ENCODE measurements at places on chromosomes 16 and 17.

DNA sequence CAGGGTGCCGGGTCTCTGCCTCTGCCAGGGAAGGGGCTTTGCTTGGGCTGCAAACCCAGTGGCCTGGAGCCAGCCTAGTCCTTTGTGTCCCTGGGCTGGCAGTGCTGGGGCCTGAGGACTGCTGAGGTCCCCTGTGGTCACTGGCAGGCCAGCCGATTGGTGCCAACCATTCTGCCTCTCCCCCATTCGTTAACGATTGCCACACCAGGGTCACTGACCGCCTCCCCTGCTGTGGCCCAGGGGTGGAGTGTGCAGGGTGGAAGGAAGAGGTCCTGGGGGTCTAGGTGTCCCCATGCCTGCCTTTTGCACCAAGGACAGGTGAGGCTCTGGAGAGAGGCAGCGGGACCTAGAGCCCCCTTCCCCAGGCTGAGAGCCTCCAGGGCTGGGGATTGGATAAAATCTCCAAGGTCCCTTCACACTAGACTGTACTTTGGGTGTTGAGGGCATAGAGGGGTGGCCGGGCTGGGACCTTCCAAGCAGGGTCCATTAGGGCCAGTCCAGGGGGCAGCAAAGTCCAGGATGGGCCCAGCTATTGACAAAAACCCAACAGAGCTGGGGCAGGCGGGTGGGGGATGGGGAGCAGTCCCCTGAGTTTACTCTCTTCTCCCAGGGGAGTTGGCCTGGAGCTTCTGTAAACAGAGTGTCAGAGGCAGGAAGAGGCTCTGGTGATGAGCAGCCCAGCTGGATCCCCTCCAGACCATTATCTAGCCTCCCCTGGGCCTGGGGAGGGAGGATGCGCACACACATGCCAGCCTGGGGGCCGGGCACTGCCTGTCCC lies 1.1 kb downstream of the VASN start:
- ATAC-seq = no peak

DNA sequence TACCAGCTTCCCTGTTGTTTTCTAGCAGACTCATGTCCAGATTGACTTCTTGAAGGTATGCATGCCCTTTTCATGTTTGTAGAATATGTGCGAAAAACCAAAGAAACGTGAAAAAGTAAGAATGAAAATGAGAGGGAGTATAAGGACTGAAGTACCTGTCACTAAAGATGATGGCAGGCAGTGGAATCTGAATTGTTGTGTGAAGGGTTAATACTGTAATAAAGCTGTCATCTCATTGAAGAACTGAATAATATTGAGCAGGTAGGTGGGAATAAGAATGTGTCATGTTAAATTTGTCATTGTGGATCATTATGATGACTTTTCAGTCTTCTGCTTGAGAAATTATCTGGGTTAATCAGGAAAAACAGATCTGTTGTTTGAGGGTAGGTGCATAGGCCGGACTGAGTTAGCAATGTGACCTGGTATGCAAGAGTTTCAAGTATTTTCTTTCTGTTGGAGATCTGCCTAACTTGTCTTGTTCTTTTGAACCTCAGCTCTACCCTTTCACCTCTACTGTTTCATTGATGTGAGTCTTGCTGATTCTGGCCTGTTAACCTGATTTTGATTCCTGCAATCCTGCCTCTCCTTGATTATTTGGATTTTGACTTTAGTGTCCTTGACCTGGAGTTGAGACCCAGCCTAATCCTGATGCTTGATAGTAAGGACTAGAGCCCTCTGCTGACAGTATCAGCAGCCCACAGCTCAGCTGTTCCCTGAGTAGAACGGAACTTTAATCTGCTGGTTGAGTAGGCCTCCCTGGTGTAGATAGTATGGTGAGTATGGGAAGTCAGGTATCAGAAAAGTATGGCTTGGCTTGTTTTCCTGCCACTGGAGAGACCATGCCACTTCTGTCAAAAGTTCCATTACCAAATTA lies 64.6 kb downstream of the MAP2K4 start:
- no peak for ATAC-seq

DNA sequence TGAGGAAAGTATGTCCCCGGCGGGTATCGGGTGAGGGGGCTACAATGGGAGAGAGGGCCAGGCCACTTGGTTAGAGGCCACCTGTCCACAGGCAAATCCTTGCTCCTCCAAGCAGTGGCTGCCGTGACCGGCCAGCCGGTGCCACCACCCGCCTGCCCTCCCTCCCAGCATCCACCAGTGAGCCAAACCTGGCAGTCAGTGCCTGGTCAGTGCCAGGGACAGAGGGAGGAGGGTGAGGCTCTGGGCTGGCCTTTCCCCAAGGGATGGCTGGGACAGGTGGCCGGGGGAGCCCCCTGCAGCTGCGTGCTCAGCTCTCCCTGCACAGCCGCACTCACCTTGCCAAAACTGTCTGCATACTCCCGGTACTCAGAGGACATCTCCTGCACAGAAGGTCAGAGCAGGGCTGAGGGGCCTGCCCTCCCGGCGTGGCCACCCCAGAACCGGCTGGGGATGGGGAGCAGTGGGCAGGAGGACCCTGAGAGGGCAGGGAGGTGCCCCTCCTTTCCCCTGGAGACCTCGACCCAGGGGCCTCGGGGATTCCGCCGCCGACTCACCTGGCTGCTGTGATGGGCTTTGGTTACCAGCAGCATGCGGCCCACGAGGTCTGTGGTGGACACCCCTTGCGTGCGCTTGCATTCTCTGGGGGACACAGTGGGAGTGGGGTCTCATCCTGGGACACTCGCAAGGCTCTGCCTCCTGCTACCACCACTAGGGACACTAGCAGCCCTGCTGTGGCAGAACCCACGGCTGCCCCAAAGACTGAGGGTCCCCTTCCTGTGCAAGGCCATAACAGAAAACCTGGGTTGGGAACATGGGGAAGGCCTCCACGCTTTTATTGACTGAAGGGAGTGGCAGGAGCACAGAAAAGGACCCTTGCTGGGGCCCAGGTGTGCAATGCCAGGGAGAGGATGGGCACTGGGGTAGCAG lies 3.7 kb downstream of the PCYT2 start:
- no peak for ATAC-seq

GRCh38 chr16:68093816-68094613 lies 8.8 kb downstream of the NFATC3 start:
- ATAC-seq = peak; percentile 77

GRCh38 chr17:1577583-1578013 lies 15.0 kb upstream of the PITPNA start:
- no peak for ATAC-seq

- no peak for ATAC-seq
Observed at GRCh38 chr16:678209-678857, 1.9 kb upstream of the STUB1 start.

- ATAC-seq = no peak
Observed at GRCh38 chr16:27285676-27286196, 17.2 kb upstream of the NSMCE1 start.

- no peak for ATAC-seq
Observed at GRCh38 chr17:50462446-50462845, 6.2 kb downstream of the CHAD start.

GRCh38 chr17:80445007-80445725 lies 30.2 kb downstream of the ENDOV start:
- no peak for ATAC-seq

GRCh38 chr16:26987597-26988010 lies 79.1 kb upstream of the C16orf82 start:
- no peak for ATAC-seq

GRCh38 chr16:35794896-35795295 lies 2335.5 kb downstream of the TP53TG3F start:
- no peak for ATAC-seq

DNA sequence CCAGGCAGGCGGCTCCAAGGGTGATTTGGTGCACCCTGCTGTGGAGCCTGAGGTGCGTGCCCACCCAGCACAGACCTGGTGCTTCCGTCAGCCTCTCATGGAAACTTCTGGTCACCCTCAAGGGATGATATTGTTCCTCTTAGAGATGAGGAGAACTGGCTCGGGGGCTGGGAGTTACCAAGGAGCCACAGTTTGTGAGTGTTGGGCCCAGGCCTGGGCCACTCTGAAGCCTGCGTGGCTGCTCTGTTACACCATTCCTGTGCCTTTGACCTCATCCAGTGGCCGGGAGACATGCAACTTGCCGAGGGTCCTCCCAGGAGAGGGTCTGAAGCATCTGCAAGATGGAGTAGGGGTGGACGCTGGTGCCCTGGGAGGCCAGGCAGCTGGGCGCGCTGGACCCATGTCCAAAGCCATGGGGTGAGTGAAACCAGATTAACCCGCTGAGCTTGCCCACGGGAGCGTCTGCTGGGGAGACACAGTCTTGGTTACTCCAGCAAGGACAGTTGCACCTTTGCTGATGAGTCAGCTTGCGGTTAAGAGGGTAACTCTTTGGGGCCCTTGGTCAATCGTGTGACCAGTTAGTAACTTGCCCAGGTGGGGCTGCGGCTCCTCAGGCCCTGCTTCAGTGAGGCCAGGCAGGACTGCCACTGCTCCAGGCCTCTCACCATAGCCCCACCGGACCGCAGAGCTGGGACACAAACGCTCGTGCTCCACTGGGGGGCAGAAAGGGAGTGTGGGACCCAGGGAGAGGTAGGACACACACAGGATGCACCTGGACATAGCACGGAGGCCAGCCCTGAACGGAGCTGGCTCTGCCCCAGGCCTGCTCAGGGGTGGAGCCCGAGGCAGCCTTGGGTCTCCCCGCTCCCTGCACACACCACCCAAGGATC lies 7.5 kb downstream of the C16orf90 start:
- ATAC-seq = no peak

DNA sequence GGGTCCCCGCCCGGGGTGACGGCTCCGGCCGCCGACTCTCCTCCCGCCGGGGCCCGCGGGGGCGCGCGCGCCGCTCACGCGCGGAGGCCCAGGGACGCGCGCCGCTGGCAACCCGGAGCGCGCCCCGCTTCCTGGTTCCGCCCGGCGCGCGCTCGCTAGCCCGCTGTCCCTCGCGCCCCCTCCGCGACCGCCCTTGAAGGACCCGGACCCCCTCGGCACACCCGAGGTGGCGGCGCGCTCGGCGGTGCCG lies at the start of gene STAT5B:
Gene STAT5B, minus strand, starts transcription at position 33 of the 250 bp plus-strand sequence. CDS start 44,264 bp downstream, outside the sequence.
- ATAC-seq = peak; percentile 62

DNA sequence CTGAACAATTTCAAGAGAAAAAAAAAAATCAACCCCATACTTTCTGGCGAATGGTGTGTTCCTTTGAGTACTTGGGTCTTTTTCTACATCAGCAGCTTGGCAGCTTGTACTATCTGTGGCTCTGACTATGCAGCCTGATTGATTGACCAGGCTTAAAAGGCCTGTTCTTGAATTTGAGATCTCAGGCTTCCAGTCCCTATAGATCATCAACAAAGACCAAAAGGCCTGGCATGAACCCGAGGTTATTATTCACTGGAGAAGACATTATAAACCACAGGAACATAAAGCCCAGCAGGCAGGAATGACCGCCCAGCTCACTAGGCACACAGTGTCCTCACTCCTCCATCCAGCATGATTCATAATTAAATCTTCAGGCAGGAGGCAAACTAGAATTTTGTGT lies 32.1 kb upstream of the CDH3 start:
- no peak for ATAC-seq

DNA sequence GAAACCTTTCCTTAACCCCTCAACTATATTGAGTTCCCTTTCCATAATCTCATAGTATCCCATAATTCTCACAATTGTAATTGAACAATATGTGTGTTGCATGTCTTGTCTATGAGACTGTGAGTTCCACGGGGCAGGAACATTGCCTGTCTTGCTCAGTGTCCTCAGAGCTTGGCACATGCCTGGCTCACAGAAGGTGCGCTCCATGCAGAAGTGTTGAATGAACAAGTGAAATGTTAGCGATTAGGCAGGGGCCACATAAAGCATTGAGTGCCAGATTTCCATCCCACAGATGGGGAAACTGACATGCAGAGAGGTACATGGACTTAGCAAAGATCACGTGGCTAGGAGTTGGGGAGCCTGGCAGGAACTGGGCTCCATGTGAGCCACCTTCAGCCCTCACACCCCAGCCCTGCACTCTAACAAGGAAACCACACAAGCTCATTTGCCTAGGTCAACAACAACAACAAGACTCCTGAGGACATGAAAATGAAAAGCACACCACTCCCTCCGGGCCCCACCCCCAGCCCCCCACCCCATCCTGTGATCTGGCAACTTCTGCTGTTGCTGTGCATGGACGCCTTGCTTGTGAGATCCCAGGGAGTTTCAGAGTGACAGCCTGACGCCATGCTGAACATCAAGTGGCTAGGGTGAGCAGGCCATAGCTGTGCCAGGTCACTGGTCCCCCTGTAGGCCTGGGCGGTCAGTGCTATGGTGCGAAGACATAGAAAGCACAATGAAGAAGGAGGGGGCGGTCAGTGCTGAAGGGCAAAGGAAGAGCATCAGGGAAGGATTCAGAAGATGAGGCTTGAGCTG lies 5.0 kb downstream of the PIK3R5 start:
- ATAC-seq = no peak

Measured in activated CD4-positive, CD25-positive, alpha-beta regulatory T cell treated with anti-CD3 and anti-CD28 coated beads, Interleukin-2, amount 50 U/mL, for 24 hours (primary cell).